Activated effector memory CD4-positive, alpha-beta T cell treated with anti-CD3 and anti-CD28 coated beads, Interleukin-2, amount 50 U/mL, for 16 hours (primary cell): ENCODE measurements at places on chromosomes 5 and 9.

- no peak for DNase-seq
Measured at GRCh38 chr5:79843450-79844388, 147.3 kb downstream of the MTX3 start.

- DNase-seq = no peak
Measured at GRCh38 chr9:23538461-23539003, 287.5 kb downstream of the ELAVL2 start.

DNA sequence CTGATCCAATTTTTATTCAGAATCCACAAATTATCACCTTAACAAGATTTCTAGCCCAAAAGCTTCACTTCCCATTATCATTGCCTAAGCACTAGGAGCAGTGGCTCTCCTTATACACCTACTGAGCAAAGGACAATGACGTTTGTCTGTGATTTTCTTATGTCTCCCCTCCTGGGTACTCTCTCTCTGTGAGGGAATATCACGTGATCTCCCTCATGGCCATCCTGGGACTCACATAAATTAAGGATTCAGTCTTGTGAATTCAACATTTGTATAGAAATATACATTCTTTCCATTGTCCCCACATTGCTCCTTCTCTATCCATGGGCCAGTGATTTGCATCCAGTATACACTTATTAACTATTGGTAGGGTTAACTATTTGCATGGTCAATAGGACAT lies 476.5 kb downstream of the PLK2 start:
- DNase-seq = no peak

DNA sequence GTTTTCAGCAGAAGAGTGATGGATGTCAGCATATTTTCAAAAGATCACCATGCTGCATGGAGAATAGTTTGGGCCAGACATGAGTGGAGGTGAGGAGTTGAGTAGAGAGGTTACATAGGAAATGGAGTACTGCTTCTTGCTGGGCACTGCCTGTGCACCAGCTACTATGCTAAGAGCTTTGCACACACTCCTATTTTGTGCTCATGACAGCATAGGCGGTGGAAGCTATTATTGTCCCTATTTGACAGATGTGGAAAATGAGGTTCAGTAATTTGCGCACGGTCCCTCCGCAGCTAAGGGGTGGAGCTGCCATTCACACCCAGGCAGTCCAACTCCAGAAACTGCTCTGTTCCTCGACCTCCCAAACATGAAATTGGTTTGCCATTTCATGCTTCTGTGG lies 67.8 kb downstream of the ENTREP1 start:
- no peak for DNase-seq

DNA sequence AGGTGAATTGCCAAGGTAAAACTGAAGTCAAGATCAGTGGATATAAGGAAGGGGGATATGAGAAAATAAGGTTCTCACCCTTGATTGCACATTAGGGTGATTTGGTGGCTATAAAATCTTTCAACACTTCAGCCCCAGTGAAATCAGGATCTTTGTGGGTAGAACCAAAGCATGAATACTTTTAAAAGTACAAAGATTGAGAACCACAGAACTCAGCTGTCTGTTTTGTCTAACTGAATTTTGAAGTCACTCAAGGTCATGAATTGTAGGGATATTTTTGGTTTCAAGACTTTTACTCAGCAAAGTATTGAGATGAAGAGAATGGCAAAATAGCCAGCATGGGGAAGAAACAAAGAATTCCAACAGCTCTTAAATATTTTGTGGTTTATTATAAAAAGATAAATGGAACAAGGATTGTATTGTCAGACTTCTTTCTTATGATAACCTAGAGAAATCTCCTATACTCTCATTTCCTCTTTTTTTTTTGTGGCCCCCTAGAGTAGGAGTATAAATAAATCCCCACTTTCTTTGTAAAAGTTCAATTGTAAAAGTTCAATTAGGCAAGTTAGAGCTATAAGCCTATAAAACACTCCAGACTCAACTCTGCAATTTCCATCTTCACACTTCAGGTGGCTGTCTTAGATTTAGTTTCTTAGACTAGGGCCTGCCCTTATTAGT lies 272.9 kb downstream of the PDE4D start:
- DNase-seq = no peak

- DNase-seq = no peak
Measured at GRCh38 chr5:145739843-145740242, 95.3 kb downstream of the PRELID2 start.

- no peak for DNase-seq
Measured at GRCh38 chr9:106920701-106921283, 57.8 kb downstream of the ZNF462 start.

DNA sequence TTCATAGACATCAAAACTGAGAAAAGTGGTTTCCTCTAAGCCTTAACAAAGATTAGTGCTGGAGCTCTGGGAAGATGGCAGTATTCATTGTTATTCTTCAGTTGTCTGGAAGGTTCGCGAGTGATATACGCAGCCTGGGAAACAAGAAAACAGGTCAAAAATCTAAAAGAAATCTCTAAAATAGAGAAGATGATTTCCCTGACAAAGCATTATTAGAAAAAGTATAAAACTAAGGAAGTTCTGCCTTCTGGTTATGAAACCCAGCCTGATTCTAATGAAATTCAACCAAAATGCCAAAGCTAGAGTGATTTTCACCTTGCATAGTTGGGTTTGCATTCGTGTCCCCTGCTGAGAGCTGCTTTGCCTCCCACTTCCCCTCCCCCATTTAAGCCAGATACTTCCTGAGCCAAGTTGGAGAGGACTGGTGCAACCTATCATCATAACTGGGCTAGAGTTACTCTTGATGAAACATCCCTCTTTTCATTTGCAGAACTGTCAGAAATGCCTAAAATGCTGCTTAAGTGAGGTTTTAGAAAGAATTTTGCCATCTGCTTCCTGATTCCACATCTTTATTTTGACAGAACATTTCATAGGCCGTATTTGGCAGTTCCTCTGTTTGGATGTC lies 48.4 kb downstream of the NDFIP1 start:
- DNase-seq = no peak

DNA sequence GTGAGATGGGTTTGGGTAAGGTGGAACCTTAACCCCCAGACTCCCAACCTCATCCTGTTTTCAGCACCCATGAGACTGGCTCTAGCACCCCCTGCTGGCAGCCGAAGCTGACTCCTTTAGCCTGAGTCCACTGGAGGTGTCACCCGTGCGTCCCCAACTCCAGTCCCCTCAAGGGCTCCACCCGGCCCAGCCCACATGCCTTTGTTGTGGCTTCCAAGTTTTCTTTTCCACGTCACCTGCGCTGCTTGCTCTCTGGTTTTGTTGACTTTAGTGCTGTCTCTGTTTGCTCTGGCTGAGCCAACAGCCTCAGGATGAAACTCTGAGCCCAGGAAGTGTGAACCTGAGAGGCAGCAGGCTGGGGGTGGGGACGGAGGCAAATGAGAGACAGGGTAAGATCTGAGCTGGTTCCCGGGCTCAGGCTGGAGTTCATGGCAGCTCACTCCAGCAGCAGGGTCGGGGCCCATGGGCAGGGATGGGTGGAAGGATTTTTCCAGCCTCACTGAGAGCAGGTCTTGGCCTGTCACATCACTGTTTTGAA lies 13.2 kb upstream of the AQP7 start:
- DNase-seq = peak; percentile 95
